ENCODE measurements at places on chromosomes 7 and 10. TPM values are rescaled to one million over a fixed set of nuclear protein-coding genes. Genes with fewer than 3 reads are reported as not detected.

The ENO4 gene
- total RNA-seq = not detected

- no peaks in the 10 kb centered on the region for H3K27me3 ChIP-seq
- no peak for DNase-seq
- no peak overlapping the region for H3K4me3 ChIP-seq
- H3K36me3 ChIP-seq = no peaks in the 10 kb centered on the region
- H3K27ac ChIP-seq = no peak overlapping the region
- no peaks in the 10 kb centered on the region for H3K4me1 ChIP-seq
Observed at GRCh38 chr7:139883814-139884213, 54.8 kb downstream of the TBXAS1 start.

The CASTOR2 gene
- total RNA-seq = 1.1 TPM

- H3K27ac ChIP-seq = no peak overlapping the region
- H3K27me3 ChIP-seq = no peaks in the 10 kb centered on the region
- no peaks in the 10 kb centered on the region for H3K4me1 ChIP-seq
- no peaks in the 10 kb centered on the region for H3K36me3 ChIP-seq
Observed at GRCh38 chr7:101402081-101402779, 39.6 kb downstream of the COL26A1 start.

DNA sequence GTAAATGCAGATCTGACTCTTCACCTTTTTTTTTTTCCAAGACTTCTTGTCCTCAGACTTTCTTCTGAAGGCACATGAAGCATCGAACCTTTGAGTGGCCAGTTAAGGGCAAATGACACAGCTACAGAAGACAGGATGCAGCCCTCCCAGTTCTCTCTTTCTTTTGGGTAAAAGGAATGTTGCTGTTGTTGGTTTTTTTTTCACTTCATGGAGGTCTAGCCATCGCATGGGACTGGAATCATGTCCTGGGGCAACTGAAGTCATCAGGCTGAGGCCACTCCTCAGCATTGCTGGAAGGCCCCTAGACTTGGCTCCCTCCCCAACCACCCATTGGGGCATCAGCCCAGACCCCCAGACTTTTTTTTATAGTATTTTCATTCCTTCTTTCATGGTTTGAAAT, 896.5 kb downstream of the SORCS1 start:
- DNase-seq = no peak
- no peak overlapping the region for H3K27ac ChIP-seq
- H3K4me1 ChIP-seq = no peaks in the 10 kb centered on the region
- no peaks in the 10 kb centered on the region for H3K27me3 ChIP-seq
- H3K4me3 ChIP-seq = no peak overlapping the region

- no peaks in the 10 kb centered on the region for H3K36me3 ChIP-seq
- H3K27me3 ChIP-seq = no peaks in the 10 kb centered on the region
- no peak for DNase-seq
- no peak overlapping the region for H3K27ac ChIP-seq
- no peaks in the 10 kb centered on the region for H3K4me1 ChIP-seq
- no peak overlapping the region for H3K4me3 ChIP-seq
Observed at GRCh38 chr10:108582387-108582786, 1340.9 kb downstream of the XPNPEP1 start.

DNA sequence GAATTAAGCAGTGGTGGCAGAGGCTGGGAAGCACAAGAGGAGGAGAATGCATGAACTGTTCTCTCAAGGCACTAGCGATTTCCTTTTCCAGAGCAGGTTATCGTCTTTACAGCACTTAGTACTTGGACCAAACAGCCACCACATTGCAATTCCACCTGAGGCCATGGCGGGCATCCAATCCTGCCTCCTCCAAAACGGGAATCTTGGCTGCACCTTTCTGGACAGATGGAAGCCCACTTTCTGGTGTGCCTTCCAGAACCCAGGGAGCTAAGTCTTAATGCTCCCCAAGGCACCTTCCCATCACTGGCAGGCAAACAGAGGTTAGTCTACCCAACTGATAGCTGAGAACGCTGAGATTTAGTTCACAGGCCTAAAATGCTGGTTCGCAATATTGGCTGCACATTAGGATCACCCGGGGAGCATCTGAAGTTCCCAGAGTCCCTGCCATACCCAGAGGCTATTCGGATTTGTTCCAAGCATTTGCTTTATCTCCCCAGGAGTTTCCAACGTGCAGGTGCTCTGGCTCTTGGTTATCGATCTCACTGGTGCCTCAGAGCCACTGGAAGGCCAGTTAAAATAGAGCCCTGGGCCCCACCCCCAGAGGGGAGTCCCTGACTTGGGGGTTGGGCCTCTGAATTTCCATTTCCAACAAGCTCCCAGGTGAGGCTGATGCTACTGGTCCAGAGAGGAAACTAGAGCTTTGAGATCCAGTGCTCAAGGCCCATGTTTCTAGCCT, 62.2 kb downstream of the KCNMA1 start:
- no peak overlapping the region for H3K4me3 ChIP-seq
- peaks cover 2% of the 10 kb centered on the region for H3K27me3 ChIP-seq
- H3K27ac ChIP-seq = no peak overlapping the region
- no peaks in the 10 kb centered on the region for H3K36me3 ChIP-seq
- DNase-seq = no peak

- no peak overlapping the region for H3K27ac ChIP-seq
- DNase-seq = no peak
- no peak overlapping the region for H3K4me3 ChIP-seq
- H3K27me3 ChIP-seq = no peaks in the 10 kb centered on the region
Observed at GRCh38 chr7:36262309-36263094, 109.4 kb downstream of the EEPD1 start.

The EN2 gene
- not detected for total RNA-seq

DNA sequence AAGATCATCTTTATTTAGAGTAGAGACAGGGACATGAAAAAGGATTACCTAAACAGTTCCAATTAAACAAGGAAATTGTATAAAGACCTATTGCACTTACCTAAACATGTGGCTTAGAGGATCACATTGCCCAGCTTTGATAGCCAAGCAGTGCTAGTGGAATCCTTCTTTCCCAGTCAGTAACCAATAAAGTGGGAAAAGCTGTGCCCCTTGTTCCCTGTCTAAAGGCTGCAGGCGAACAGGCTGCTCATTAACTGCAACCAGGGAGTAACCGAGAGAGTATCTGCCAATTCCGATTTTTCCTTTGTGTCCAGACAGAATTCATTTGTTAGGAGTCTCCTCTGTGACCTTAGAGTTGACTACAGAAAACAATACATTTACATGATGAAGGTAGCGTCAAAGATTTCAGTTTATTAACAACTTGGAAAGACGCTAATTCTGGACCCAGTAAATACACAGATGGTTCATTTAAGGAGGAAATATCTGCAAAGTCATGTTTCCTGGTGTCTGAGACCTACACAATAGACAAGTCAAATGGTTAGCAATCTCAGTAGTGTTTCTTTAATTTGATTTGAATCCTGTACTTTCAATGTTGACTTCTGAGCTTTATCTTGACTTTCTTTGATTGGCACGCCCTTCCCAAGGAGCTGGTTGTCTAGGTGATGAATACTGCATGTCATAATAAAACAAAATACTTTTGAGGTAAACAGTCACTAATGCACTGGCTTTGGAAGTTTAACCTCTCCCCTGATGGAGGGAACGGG, 57.3 kb upstream of the MET start:
- H3K27ac ChIP-seq = no peak overlapping the region
- no peaks in the 10 kb centered on the region for H3K27me3 ChIP-seq
- H3K4me3 ChIP-seq = no peak overlapping the region
- H3K4me1 ChIP-seq = no peaks in the 10 kb centered on the region
- DNase-seq = no peak

The SORCS1 gene
- 0.15 TPM for total RNA-seq

GRCh38 chr10:35004651-35005050, 85.5 kb downstream of the CUL2 start:
- no peak for DNase-seq
- H3K36me3 ChIP-seq = no peaks in the 10 kb centered on the region
- H3K27ac ChIP-seq = no peak overlapping the region

DNA sequence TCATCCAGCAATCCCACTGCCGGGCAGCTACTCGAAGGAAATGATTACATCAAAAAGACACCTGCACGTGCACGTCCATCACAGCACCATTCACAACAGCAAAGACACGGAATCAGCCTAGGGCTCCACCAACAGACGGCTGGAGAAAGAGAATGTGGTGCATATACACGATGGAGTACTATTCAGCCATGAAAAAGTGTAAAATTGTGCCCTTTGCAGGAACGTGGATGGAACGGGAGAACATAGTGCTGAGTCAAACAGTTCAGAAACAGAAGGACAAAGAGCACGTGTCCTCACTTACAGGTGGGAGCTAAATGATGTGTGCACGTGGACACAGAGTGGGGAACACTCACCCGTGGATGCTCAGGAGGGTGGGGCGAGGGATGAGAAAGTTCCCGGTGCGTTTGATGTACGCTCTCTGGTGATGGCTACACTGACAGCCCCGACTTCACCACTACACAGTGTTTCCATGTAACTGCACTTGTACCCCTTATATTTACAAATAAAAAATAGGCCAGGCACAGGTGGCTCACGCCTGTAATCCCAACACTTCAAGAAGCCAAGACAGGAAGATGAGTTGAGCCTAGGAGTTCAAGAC, 92.0 kb downstream of the PDGFA start:
- no peak for DNase-seq
- no peak overlapping the region for H3K4me3 ChIP-seq
- H3K36me3 ChIP-seq = no peaks in the 10 kb centered on the region
- no peaks in the 10 kb centered on the region for H3K4me1 ChIP-seq
- no peaks in the 10 kb centered on the region for H3K27me3 ChIP-seq

The SUPV3L1 gene
- total RNA-seq = 48.9 TPM

The NOS3 gene
- total RNA-seq = 0.32 TPM

The NEURL1 gene
- total RNA-seq = 0.05 TPM

DNA sequence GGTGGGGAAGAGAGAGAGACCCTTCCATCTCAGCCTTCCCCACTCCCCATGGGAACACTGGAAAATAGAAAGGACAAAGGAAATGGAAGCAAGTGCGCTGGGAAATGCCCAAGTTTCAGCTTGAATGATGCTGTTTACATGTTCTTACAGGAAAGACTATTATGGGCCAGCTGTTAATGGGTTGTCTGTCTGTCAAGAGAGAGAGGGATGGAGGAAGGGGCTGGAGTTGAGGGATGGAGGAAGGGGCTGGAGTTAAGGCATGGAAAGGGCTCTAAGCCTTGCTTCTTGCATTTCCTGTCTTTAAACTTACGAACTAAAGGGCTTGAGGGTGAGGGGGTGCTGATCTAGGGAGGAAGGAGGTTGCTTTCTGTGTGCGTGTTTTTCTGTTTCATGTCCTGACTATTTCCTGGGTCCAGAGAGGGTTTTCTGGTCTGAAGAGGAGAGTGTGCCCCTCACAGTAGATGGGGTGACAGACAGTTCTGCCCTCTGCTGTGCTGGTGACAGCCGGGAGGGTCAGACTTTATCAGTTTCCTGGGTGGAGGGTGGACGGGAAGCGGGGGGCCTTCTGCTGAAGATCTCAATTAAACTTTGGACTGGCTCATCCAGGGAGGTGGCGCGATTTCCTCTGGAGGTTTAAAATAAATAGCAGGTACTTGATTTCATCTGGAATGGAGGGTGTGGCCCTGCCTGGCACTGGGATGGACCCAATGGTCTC, 30.5 kb downstream of the GRK5 start:
- H3K4me1 ChIP-seq = peaks cover 12% of the 10 kb centered on the region
- no peaks in the 10 kb centered on the region for H3K27me3 ChIP-seq
- no peak for DNase-seq
- H3K4me3 ChIP-seq = no peak overlapping the region

DNA sequence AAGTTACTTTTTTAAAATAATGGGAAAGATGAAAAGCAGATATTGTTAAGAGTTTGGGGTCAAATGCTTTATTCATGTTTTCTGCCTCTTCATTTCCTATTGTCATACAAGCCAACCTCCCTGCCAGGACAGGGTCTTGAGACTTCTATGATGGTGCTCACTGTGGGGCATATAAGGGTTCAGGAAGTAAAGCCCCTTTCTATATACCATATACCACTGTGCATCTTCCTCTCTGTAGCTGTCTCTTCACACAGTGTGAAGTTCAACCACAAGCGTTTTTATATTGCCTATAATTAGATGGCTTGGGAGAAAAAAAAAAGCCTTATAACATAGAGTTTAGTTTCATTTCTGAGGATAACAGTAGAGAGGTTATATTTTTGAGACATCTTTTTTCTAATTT, 389.8 kb upstream of the SORCS1 start:
- H3K36me3 ChIP-seq = no peaks in the 10 kb centered on the region
- H3K27ac ChIP-seq = no peak overlapping the region
- H3K4me1 ChIP-seq = no peaks in the 10 kb centered on the region
- H3K27me3 ChIP-seq = no peaks in the 10 kb centered on the region
- H3K4me3 ChIP-seq = no peak overlapping the region

The CCL24 gene
- total RNA-seq = not detected

GRCh38 chr7:119482671-119483070, 790.3 kb upstream of the KCND2 start:
- H3K27ac ChIP-seq = no peak overlapping the region
- no peak overlapping the region for H3K4me3 ChIP-seq
- no peak for DNase-seq

GRCh38 chr7:867406-868188, 8.8 kb upstream of the GET4 start:
- no peak overlapping the region for H3K27ac ChIP-seq
- H3K27me3 ChIP-seq = no peaks in the 10 kb centered on the region
- no peak overlapping the region for H3K4me3 ChIP-seq
- H3K4me1 ChIP-seq = no peaks in the 10 kb centered on the region
- DNase-seq = no peak

- no peak overlapping the region for H3K4me3 ChIP-seq
- no peaks in the 10 kb centered on the region for H3K27me3 ChIP-seq
- H3K36me3 ChIP-seq = peaks cover 3% of the 10 kb centered on the region
- H3K27ac ChIP-seq = no peak overlapping the region
Observed at GRCh38 chr10:26571655-26572054, 125.8 kb upstream of the PDSS1 start.

GRCh38 chr7:32164341-32164996, 94.3 kb upstream of the PDE1C start:
- H3K27ac ChIP-seq = no peak overlapping the region
- H3K36me3 ChIP-seq = no peaks in the 10 kb centered on the region
- DNase-seq = no peak
- H3K4me3 ChIP-seq = no peak overlapping the region
- H3K4me1 ChIP-seq = no peaks in the 10 kb centered on the region
- no peaks in the 10 kb centered on the region for H3K27me3 ChIP-seq

GRCh38 chr10:101906586-101907183, 63.1 kb upstream of the KCNIP2 start:
- H3K4me3 ChIP-seq = no peak overlapping the region
- DNase-seq = no peak
- peaks cover 33% of the 10 kb centered on the region for H3K4me1 ChIP-seq
- no peaks in the 10 kb centered on the region for H3K36me3 ChIP-seq
- no peak overlapping the region for H3K27ac ChIP-seq

The STAG3 gene
- total RNA-seq = 81.7 TPM

DNA sequence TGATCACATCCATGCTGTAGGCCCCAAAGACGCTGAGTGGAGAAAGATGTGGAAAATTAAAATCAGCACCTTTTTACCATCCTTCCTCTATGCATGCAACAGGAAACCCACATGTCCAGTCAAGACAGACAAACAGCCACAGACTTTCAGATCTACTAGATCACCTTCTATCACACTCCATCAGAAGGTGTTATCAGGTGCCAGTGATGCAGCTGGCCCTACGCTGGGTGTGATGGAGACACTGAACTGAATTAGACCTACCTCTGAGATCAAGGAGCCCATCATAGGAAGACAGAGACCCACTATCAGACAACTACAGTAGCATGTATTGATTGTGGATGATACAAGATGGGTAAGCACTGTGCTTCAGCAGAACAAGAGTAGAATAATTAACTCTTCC, 15.5 kb downstream of the CYP3A4 start:
- H3K27ac ChIP-seq = no peak overlapping the region
- H3K27me3 ChIP-seq = no peaks in the 10 kb centered on the region
- H3K36me3 ChIP-seq = no peaks in the 10 kb centered on the region

Measured in GM12878 (cell line).